BE2C (cell line): ENCODE measurements at places on chromosomes 16 and 17.

DNA sequence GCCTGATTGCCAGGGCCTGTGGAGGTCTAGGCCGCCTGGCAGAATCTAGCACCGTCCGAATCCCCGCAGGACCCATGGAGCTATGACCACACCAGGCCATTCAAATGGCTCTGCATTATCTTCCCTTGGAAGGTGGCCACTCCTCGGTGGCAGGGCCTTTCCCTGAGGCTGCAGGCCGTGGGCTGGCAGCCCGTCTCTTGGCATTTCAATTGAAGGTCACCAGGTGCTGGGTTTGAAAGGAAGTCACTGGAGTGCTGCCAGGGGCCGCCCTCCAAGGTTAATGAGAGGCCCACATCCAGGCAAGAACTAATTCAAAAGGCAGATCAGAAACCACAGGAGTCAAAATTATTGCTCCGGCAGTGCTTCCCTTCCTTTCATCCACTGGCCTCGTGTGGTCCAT lies 27.7 kb upstream of the CACNG5 start:
- no peak for DNase-seq

DNA sequence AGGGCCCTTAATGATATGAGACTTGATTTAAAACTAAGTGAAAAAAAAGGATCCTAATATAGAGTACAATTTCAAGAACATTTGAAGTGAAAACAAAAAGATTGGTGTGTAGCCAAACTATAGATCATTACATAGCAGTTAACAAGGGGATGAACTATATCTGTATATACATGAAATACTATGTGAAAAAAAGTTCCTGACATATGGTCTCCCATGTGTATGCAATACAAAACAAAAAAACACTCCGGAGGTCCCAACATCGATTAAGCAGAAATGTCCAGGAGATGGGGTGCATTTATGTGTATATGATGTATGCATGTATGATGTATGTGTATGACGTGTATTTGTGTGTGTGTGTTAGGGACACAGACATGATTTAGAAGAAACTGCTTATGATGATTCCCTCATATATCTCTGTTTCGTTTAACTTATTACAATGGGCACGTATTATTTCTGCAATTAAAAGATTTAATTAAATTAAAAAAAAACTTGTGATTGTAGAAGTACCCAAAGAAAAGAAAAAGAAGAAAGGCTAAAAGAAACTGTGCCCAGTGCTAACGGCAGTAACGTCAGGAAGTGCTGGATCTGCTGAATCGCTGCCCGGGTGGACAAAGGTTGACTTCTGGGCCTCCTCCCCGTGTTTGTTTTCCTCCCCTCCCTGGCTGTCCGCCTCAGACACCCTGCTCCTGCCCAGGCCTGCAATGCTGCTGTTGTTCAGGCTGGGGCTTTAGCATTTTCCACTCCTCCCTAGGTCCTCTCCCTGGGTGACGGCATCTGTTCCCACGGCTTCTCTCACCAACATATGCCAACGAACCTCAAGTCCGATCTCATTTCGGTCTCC lies 36.9 kb downstream of the TBX4 start:
- DNase-seq: no peak

GRCh38 chr16:29699324-29700219 lies 20.6 kb downstream of the QPRT start:
- no peak for DNase-seq

DNA sequence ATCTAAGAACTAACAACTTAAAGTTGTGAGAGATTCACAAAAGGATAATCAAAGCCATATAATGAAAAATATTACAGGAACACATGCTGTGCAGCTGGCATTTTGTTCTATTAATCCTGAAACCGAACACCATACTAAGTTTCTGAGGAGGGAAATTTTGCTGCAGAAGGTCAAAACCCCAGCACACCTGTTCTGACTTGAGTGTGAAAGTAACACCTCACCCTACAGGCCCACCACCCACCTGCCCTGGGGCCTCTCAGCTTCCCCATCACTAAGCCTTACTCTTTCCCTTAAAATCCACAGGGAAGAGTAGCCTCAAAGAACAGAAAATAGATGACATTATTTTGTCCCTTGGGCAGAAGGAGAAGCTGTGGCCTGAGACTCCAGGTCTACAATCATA lies 44.8 kb downstream of the STAT5A start:
- DNase-seq: no peak

DNA sequence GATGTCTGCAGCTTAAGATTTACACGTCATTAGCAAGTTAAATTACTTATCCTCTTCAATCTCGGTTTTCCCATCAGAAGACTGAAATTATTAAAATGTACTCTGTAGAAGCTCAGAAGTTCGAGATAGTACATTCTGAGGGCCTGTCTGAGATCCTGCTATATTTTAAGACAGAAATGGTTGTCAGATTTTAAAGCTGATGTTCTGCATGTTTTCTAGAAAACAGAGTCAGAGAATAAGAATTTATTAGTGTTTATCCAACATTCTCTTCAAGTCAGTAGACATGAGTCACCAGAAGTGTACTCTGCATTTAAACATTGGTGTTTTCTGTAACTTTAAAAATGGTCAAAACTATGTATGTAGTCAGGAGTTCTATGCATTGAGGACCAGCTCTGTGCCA lies 155.2 kb upstream of the MYOCD start:
- DNase-seq: no peak

GRCh38 chr16:70696355-70696754 lies 10.5 kb upstream of the MTSS2 start:
- DNase-seq: no peak

DNA sequence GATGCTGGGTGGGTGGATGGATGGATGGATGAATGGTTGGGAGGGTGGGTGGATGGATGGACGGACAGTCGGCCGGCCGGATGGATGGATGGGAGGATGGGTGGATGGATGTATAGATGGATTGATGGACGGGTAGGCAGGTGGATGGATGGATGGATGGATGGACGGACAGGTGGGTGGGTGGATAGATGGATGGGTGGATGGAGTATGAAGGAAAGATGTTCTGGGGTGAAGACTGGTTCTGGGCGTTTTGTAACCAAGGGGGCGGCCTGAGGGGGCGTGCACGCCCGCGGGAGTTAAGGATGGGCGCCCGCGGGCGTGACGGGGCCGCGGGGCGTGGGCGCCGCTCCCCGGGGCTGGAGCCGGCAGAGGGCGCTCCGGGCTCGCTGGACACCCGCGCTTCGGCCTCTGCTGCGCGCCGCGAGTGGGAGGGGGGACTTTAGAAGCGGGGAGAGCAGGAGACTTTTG lies at the start of gene NECAB2:
Gene NECAB2, plus strand, starts transcription at position 407 of the 468 bp plus-strand sequence. CDS start 405 bp downstream, outside the sequence.
- peak; percentile 66 for DNase-seq

GRCh38 chr16:68284847-68285246 lies 20.5 kb downstream of the SLC7A6 start:
- no peak for DNase-seq

- no peak for DNase-seq
Measured at GRCh38 chr17:61251939-61252865, 147.4 kb upstream of the TBX2 start.

DNA sequence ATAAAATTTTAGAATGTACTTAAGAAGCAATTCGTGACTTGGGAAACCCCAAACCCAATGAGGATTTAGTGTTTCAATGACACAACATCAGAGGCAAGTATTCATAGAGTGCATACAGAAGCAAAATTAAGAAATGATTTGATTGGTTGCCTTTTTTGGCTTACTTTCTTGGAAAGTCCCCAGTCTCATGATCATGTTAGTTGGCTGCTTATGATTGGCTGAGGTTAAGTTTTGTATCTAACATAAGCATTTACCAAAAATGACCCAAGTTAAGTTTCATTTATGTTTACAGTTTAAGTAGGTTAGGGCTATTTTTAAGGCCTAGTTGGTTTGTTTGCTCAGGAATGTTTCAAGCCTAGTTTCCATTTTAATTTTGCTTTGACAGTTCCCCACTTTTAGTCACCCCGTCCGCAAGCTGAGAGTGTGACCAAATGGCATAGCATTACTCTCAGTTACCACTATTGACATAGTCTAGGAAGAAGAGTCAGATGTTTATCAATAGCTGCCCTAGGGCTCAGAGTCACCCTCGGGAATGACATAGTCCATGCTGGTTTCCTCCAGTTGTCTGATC lies 36.2 kb downstream of the DGKE start:
- no peak for DNase-seq

- DNase-seq: no peak
Measured at GRCh38 chr17:48389903-48390302, 40.1 kb downstream of the SKAP1 start.

DNA sequence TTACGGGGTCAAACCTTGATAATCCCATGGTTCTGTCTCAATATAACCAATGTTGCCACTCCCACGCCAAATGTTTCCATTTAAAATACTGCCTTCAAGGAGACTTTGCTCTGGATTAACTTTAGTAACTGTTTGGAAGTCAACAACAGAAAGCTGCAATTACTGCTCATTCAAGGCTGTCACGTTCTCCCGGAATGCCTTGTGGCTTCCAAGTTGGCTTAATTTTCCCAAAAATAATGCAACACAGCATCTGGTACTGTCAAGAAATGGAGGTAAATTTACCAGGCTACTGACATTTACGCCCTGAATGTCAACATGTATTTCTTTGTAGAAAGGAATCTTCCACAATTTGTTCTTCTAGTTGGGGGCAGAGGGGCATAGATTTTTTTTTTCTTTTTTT lies 38.2 kb downstream of the GPRC5B start:
- DNase-seq: no peak

- DNase-seq: no peak
Measured at GRCh38 chr16:54504372-54504771, 217.8 kb upstream of the IRX3 start.

DNA sequence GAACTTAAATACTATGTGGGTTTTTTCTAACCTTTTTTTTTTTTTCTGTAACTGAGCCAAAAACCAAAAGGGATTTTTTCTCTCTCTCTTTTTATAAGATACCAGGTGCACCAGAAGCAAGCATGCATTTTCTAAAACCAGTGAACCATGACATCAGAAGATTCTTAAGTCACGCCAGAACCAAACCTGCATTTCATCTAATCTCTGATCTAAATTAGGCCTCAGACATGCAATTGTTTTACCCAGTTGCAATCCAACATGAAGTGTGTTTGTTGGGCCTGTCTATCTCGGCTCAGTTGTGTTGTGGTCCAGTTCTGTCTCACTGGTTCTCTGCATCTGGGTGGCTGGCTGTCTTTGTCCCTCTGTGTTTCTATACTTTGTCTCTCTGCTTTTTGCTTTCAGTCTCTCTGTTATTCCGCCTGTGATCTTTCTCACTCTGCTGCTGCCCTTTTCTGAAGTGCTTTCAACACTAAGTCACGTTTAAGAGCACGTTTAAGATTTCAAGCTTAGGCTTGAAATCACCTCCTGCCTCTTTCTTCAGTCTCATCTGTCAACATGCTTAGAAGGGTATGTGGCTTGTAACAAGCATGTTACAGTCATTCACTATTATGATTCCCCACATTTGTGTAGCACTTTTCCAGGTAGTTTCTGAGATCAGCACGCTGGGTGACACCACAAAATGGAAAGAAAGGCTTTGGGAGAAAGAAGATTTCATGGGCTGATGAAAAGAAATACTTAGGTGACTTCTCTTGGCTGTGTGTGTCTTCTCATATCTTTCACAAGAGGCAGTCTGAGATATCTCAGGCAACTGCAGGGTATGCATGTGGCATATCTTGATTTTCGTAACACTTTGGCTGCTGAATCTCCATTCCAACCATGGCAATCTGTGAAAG lies 488.9 kb downstream of the SHISA9 start:
- no peak for DNase-seq

GRCh38 chr16:12340151-12340733 lies 363.7 kb downstream of the SNX29 start:
- no peak for DNase-seq

GRCh38 chr17:43308999-43309398 lies 75.2 kb upstream of the RNU2-1 start:
- DNase-seq: no peak

DNA sequence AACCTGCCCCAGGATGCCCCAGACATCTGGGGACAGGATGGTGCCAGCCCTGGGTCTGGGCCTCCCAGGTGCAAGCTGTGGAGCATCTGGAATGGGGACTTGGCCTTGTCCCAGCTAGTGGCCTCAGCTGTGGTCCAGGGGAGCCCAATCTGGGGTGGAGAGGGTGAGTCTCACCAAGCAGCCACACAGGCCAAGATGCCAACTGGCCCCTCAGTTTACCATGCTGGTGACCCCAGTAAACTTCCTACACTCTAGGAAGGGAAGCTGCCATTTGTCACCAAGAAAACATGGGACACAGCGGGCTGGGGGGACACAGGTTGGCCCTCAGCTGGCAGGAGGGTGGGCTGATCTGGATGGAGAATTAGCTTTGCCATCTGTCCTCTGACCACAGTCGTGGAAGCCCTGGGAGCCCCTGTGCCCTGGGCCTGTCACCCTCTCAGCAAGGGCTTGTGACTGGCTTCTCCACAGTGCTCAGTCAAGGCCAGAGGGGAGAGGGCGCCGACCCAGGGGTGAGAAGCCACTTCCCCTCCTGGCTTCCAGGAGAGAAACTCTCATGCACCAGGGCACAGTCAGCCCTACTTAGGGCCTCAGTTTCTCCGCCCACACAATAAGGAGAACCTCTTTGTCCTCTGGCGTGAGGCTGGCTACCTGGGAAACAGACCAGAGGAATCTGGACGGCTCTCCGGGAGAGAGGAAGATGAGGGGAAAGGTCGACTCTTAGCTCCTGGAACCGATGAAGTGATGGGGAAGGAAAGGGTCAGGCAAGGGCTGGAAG lies 126.4 kb upstream of the SMURF2 start:
- DNase-seq: no peak

DNA sequence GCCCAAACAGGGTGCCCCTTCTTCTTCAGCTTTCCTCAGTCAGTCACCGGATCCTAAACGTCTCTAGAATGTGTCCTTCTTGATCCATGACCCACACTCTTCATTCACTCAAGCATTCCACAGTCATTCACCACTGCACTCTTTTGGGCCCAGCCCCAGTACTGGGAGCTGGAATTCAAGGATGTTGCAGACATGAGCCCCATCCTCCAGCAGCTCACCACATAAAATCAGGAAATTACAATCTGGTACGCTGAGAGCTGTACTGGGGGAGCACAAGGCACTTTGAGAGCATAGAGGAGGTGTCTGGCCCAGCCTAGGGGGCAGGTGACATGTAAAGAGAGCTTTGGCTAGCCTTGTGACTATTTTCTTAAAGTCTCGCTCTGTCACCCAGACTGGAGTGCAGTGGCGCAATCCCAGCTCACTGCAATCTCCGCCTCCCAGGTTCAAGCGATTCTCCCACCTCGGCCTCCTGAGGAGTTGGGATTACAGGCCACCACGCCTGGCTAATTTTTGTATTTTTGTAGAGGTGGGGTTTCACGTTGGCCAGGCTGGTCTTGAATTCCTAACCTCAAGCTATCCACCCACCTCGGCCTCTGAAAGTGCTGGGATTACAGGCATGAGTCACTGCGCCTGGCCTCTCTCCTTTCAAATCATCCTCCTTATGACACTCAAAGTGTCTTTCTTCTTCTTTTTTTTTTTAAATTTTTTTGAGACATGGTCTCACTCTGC lies 18.7 kb downstream of the CES4A start:
- DNase-seq: no peak

DNA sequence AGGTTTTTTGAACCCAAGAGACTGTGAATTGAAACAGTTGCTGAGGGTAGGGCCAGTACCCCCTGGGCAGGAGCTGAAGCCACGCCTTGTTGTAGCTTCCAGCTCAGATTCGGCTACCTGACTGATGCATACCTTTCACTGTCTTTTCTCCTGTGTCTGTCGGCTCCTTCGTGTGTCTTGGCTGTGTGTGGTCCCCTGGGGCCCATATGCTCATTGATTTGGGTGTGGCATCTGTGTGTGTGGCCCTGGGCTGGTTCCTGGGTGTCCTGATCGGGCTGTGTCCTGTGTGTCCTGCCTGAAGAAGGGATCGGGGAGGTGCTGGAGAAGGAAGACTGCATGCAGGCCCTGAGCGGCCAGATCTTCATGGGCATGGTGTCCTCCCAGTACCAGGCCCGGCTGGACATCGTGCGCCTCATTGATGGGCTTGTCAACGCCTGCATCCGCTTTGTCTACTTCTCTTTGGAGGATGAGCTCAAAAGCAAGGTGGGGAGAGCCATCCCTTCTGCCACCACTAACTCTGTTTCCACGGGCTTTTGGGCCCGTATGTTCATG lies 20.9 kb downstream of the CASKIN2 start:
- no peak for DNase-seq
